ENCODE measurements at places on chromosomes 4 and X.

DNA sequence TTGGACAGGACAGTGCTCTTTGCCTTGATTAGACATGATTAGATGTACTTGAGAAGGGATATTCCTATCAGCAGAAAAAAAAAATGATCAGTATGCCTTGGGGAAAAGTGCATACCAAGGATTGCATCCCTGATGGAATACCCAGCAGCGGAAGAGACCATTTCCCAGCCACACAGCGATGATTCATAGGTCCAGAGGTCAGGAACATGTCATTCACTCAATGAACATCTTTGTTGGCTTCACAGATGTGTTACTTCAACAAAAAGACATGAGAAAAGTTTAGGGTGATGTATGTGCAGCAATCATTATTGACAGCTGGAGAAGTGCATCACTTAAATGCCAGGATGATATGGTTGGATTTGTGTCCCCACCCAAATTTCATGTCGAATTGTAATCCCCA, 293.5 kb downstream of the ZNF674 start:
- H3K36me3 ChIP-seq: no peaks in the 10 kb centered on the region
- DNase-seq: no peak
- no peak overlapping the region for H3K27ac ChIP-seq

DNA sequence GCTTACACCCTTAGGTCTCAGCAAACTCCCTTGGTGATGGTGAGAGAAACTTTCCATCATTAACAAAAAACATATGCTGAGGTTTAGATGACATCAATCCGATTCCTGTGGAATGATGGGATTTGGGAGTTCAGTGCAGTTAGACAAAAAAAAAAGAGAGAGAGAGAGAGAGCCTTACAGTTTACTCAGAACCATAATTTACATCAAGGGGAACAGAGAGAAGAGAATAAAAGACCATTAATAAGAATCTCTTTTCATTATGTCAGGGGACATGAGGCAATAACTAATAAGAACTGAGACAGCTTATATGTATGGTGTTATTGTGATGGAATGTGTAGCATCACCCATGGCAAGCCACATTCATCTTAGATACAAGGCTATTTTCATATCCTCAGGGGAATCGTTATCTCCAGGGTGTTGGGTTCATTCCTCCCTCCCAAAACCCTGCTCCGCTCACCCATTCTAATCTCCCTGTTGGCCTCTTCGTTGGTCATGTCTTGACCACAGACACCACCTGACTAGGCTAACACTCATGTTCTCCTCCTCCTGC, 175.7 kb upstream of the MXRA5 start:
- no peak overlapping the region for H3K27ac ChIP-seq
- H3K4me3 ChIP-seq: no peak overlapping the region
- H3K4me1 ChIP-seq: no peaks in the 10 kb centered on the region
- H3K27me3 ChIP-seq: no peaks in the 10 kb centered on the region
- DNase-seq: no peak
- no peaks in the 10 kb centered on the region for H3K36me3 ChIP-seq

DNA sequence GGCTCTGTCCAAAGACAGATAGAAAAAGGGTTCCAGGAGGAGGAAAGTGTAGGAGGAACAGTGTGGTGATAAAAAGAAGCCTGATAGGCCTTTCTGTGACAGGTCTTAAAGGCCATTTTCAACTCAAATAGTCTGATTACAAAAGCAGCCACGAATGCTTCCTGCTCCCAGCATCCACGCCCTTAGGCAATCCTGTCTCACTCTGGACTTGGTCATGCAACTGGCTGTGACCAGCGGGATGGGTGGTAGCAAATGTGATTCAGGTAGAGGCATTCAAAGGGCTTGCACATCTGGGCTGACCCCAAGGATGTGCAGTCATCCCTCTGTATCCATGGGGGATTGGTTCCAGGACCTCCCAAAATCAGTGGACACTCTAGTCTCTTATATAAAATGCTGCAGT, 14.4 kb upstream of the SEPSECS start:
- H3K4me3 ChIP-seq: no peak overlapping the region
- no peak overlapping the region for H3K27ac ChIP-seq
- H3K36me3 ChIP-seq: no peaks in the 10 kb centered on the region
- no peaks in the 10 kb centered on the region for H3K4me1 ChIP-seq
- no peaks in the 10 kb centered on the region for H3K27me3 ChIP-seq

DNA sequence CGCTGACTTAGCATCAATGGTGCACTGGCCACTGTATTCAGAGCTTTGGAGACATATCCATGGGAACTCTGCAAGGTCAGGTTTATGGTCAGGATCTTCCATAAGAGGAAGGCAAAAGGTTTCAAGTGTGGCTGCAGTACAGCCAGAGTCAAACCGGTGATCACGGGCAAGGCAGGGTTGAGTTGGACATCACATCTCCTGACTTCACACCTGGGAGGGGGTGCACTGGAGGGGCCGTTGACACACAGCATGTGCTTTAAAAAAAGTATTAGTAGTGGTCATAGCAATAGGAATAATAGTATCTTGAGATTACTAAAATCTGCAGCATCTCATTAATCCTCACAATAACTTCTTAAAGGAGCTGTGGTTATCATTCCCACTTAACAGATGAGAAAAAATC, 28.9 kb upstream of the MAN2B2 start:
- H3K27ac ChIP-seq: no peak overlapping the region
- no peak overlapping the region for H3K4me3 ChIP-seq
- DNase-seq: no peak

- H3K4me1 ChIP-seq: peaks cover 3% of the 10 kb centered on the region
- H3K27me3 ChIP-seq: peaks cover 3% of the 10 kb centered on the region
- peak overlapping the region; percentile 36 for H3K4me3 ChIP-seq
- H3K36me3 ChIP-seq: no peaks in the 10 kb centered on the region
- DNase-seq: no peak
These were observed 926 bp downstream of the NDP start for GRCh38 chrX:43971966-43972961.

Data from H1 (cell line).